CD4-positive, CD25-positive, alpha-beta regulatory T cell (primary cell): ENCODE measurements at places on chromosomes 12 and 14. TPM values are rescaled to one million over a fixed set of nuclear protein-coding genes. Genes with fewer than 3 reads are reported as not detected.

GRCh38 chr12:124481257-124481750, 86.1 kb downstream of the NCOR2 start:
- H3K27me3 ChIP-seq = no peaks in the 10 kb centered on the region
- peaks cover 13% of the 10 kb centered on the region for H3K36me3 ChIP-seq
- H3K27ac ChIP-seq = no peak overlapping the region
- DNase-seq = no peak

The NXPH4 gene
- 0.49 TPM for total RNA-seq

DNA sequence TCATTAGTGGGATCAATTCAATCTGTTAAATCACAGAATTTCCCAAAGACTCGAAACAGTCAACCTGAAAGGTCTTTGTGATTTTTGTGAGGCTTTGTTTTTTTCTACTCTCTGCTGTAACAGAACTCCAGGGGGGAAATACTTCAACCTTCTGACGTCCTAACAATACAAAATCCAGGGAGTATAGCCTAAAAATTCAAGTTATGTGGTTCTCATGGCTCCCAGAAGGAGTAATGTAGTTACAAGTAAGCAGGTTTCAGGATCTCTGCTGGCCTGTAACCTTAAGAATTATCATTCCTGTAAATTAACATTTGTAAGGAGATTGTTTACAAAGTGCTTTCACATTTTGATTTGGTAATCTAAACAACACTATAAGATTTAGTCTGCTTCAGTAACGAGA, 39.9 kb downstream of the VEZT start:
- no peak overlapping the region for H3K27ac ChIP-seq
- no peaks in the 10 kb centered on the region for H3K4me1 ChIP-seq
- no peak overlapping the region for H3K4me3 ChIP-seq
- H3K36me3 ChIP-seq = peaks cover 51% of the 10 kb centered on the region
- DNase-seq = no peak
- H3K27me3 ChIP-seq = no peaks in the 10 kb centered on the region

- peak overlapping the region; percentile 26 for H3K4me3 ChIP-seq
- H3K4me1 ChIP-seq = peaks cover 13% of the 10 kb centered on the region
- DNase-seq = peak; percentile 27
Observed at GRCh38 chr12:132178801-132179401, 34.6 kb downstream of the NOC4L start.

DNA sequence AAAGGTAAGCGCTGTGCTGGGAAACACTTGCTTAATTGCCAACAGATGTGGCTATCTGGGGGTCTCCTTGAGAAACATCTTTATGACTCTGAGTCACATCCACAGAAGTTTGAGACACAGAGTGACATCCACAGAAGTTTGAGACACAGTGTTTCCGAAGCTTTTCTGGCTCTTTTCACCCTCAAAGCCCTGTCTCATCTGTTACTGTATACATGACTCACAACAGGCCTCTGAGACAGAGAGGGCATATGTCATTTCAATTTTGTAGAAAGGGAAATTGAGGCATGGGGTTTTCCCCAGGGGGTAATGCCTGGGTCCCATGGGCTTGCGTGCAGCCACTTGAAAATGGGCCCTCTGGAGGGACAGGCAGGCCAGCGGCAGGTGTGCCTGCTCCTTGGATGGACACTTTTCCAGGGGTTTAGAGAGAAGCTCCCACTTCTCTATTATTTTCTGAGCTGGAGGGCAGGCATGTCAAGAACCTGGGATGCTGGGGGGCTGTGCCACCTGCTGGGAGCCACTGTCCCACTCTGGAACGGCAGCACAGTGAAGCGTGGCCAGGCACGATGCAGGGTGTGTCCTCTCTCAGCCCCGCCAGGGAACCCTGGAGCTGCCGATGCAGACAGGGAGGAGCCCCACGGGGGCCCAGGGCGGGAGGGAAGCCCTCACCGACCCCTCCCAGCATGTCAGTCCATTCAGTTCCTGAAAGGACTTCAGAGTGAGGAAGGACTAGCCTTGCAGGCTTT, 111.3 kb upstream of the FKBP4 start:
- no peak overlapping the region for H3K4me3 ChIP-seq
- DNase-seq = no peak
- no peaks in the 10 kb centered on the region for H3K4me1 ChIP-seq
- no peak overlapping the region for H3K27ac ChIP-seq
- no peaks in the 10 kb centered on the region for H3K27me3 ChIP-seq
- H3K36me3 ChIP-seq = no peaks in the 10 kb centered on the region

The FAM181A gene
- total RNA-seq = not detected

DNA sequence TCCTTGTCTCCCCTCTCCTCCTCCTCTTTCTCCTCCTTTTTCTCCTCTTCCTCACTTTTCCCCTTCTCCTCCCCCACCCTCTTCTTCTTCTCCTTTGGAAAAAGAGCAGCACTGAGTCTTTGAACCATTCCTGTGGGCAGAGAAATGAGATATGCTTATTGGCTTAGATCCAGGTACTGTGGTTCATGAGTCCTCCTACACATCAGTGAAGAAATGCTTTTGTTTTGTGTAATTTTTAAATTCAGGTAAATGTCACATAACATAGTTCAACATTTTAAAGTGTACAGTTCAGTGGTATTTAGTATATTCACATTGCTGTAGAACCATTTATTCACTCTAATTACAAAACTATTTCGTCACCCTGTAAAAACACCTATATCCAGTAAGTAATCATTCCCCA, 402.1 kb downstream of the AACS start:
- no peak for DNase-seq
- no peaks in the 10 kb centered on the region for H3K4me1 ChIP-seq
- no peak overlapping the region for H3K4me3 ChIP-seq
- H3K36me3 ChIP-seq = no peaks in the 10 kb centered on the region
- H3K27me3 ChIP-seq = no peaks in the 10 kb centered on the region

The SOAT2 gene
- 0.37 TPM for total RNA-seq

- no peak for DNase-seq
- no peak overlapping the region for H3K27ac ChIP-seq
- no peaks in the 10 kb centered on the region for H3K4me1 ChIP-seq
- no peaks in the 10 kb centered on the region for H3K27me3 ChIP-seq
- no peak overlapping the region for H3K4me3 ChIP-seq
Observed at GRCh38 chr14:52987514-52987913, 36.7 kb upstream of the FERMT2 start.

DNA sequence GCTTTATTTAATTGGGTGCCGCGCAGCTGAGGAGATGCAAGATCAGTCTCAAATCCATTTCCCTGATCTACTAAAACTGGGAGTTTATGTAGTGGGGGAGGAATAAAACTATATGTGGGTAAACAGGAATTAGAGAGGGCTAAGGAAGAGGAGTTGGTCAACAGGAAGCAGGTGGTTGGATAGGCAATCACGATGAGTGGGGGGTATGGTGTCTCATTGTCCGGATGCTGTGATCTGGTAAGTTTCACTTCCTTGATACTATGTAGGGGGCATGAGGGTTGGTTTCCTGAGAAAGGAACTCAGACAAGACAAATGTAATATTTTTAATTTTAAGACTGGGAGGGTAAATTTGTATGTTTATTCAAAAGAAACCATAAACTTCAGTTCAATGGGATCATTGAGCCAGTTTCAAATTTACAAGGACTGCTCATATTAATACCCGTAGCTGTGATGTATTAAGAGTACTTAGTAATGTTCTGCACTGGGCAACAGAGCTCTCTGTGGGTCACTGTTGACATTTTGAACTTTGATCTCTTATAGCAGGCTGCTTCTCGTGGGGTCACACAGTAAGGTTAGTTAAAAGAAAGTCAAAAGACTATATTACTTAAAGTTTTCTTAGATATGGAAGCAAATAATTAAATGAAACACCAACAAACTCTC, 786.2 kb upstream of the FBXO33 start:
- DNase-seq = no peak
- H3K36me3 ChIP-seq = no peaks in the 10 kb centered on the region

DNA sequence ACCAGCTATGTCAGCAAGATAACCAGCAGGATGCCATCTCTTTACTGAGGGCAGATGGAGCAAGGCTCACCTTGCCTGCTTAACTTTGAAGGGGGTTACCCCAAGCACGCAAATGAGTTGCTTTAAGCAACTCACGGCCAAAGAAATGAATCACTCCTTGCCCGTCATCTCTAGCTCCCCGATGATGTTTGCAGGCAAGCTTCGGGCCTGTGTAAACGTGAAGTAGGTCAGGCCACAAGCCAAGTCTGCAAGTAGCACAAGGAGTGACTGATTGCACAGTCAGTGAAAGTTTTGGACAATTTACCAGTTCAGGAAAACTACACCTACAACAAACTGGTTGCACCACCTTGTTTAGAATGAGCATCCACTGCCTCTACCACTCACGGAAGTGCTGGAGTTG, 699.7 kb upstream of the TBX3 start:
- H3K27me3 ChIP-seq = no peaks in the 10 kb centered on the region
- no peak overlapping the region for H3K4me3 ChIP-seq
- no peaks in the 10 kb centered on the region for H3K4me1 ChIP-seq
- no peaks in the 10 kb centered on the region for H3K36me3 ChIP-seq
- no peak overlapping the region for H3K27ac ChIP-seq

The PSMB5 gene
- total RNA-seq = 13.8 TPM

The EML1 gene
- not detected for total RNA-seq

The FAR2 gene
- total RNA-seq = 12.6 TPM

The MMP19 gene
- not detected for total RNA-seq

DNA sequence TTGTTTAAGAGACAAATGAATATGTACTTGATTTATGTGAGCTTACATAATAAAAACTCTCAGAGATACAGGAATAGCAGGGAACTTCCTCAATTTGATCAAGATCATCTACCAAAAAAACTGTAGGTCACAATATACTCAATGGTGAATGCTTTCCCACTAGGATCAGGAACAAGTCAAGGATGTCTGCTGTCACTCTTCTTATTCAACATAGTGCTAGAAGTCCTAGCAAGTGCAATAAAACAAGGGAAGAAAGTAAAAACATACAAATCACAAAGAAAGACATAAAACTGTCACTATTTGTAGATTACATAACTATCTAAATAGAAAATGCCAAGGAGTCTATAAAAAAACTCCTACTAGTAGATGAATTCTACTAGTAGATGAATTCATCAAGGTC, 41.9 kb upstream of the PAWR start:
- no peaks in the 10 kb centered on the region for H3K4me1 ChIP-seq
- no peak overlapping the region for H3K27ac ChIP-seq
- peaks cover 3% of the 10 kb centered on the region for H3K27me3 ChIP-seq
- DNase-seq = no peak
- no peaks in the 10 kb centered on the region for H3K36me3 ChIP-seq

- H3K27ac ChIP-seq = no peak overlapping the region
- H3K4me3 ChIP-seq = no peak overlapping the region
- H3K27me3 ChIP-seq = no peaks in the 10 kb centered on the region
- H3K36me3 ChIP-seq = no peaks in the 10 kb centered on the region
Observed at GRCh38 chr12:47388712-47389111, 309.0 kb upstream of the AMIGO2 start.

GRCh38 chr12:21476949-21477348, 24.5 kb downstream of the RECQL start:
- no peak overlapping the region for H3K27ac ChIP-seq
- no peaks in the 10 kb centered on the region for H3K27me3 ChIP-seq
- peaks cover 94% of the 10 kb centered on the region for H3K36me3 ChIP-seq

DNA sequence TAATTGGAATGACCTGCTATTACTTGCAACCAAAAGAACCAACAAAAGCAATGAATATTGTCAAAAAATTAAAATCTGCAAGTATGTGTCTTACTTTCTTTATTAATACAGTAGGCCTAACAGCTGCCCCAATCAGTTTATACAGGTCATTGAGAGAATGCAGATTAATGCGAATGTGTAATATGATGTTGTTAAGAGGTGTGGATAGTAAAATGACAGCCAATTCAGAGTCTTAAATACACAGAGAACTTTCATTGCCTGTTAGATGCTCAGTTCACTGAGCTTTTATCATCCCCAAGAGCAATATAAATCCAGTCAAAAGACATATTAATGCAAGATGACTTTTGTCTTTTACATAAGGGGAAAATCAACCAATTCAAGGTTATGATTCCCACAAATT, 58.7 kb downstream of the STXBP6 start:
- no peak overlapping the region for H3K4me3 ChIP-seq
- H3K36me3 ChIP-seq = no peaks in the 10 kb centered on the region
- no peaks in the 10 kb centered on the region for H3K27me3 ChIP-seq
- DNase-seq = no peak

The CAPZA3 gene
- total RNA-seq = not detected

The KLRF1 gene
- not detected for total RNA-seq

GRCh38 chr14:78074561-78074960, 95.6 kb upstream of the NRXN3 start:
- no peak overlapping the region for H3K27ac ChIP-seq
- no peak for DNase-seq
- no peaks in the 10 kb centered on the region for H3K4me1 ChIP-seq
- H3K36me3 ChIP-seq = no peaks in the 10 kb centered on the region
- no peaks in the 10 kb centered on the region for H3K27me3 ChIP-seq
- no peak overlapping the region for H3K4me3 ChIP-seq

The OTX2 gene
- not detected for total RNA-seq

The NELL2 gene
- total RNA-seq = 11.9 TPM

- no peak overlapping the region for H3K4me3 ChIP-seq
- DNase-seq = no peak
- H3K4me1 ChIP-seq = no peaks in the 10 kb centered on the region
Observed at GRCh38 chr12:13339091-13339490, 142.6 kb downstream of the EMP1 start.

GRCh38 chr14:68513838-68514607, 278.8 kb downstream of the ZFP36L1 start:
- H3K36me3 ChIP-seq = no peaks in the 10 kb centered on the region
- H3K4me1 ChIP-seq = peaks cover 3% of the 10 kb centered on the region
- no peak overlapping the region for H3K4me3 ChIP-seq
- DNase-seq = no peak
- no peak overlapping the region for H3K27ac ChIP-seq
- no peaks in the 10 kb centered on the region for H3K27me3 ChIP-seq

DNA sequence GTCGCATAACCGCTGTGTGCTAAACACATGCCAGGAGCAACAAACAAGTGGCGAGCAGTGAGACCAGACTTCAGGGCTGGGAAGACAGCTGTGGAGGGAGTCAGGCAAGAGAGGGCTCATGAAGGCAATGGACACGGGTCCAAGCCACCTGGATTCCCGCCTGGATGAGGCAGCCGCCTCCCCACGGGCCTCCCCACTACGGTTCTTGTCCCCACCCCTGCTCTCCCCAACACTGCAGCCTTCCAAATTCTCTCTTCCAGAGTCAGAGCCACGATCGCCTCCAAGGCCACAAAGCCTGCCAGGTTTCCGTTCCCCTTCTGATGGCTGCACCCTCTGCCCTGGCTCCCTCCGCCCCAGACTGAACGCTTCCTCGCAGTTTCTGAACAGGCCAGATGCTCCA, 36.1 kb upstream of the PIWIL1 start:
- H3K4me1 ChIP-seq = no peaks in the 10 kb centered on the region
- no peak overlapping the region for H3K27ac ChIP-seq
- no peaks in the 10 kb centered on the region for H3K27me3 ChIP-seq
- H3K36me3 ChIP-seq = no peaks in the 10 kb centered on the region

The ZNF84 gene
- total RNA-seq = 20.2 TPM

GRCh38 chr12:99644629-99645028, 2.9 kb upstream of the GARIN6 start:
- H3K27me3 ChIP-seq = no peaks in the 10 kb centered on the region
- H3K4me1 ChIP-seq = no peaks in the 10 kb centered on the region
- H3K36me3 ChIP-seq = no peaks in the 10 kb centered on the region
- no peak overlapping the region for H3K4me3 ChIP-seq

- H3K36me3 ChIP-seq = no peaks in the 10 kb centered on the region
- DNase-seq = no peak
Observed at GRCh38 chr14:104680806-104681688, 8.4 kb upstream of the INF2 start.

The CCDC177 gene
- total RNA-seq = not detected
